NT2/D1 (cell line): ENCODE measurements at places on chromosomes 5 and 9.

DNA sequence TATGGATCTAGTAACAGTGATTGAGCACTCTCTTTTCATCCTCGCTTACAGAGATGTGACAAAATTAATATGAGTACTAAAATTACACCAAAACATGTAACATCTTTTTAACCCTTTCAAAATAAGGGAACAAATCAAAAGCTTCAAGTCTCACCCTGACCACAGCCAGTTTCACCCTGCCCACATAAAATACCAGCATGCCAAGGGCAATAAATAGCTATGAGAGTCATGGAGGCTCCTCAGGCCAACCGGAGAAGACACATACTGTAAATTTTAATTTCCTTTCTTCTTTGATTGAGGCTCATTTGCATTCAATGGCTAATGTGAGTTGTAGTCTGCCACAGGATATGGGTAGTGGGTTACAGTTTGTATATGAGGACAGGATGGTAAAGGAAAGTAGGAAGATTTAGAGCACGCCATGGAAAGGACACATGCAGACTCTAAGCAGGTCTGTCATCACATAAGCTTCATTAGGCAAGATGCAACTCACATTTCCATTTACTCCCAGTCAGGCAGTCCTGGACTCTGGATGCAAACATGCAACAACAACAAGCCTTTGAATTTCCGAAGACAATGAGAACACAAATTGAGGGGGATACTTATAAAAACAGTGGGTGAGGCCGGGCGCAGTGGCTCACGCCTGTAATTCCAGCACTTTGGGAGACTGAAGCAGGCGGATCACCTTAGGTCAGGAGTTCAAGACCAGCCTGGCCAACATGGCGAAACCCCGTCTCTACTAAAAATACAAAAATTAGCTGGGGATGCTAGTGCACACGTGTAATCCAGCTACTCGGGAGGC lies 11.3 kb downstream of the IL4 start:
- no peak for DNase-seq

DNA sequence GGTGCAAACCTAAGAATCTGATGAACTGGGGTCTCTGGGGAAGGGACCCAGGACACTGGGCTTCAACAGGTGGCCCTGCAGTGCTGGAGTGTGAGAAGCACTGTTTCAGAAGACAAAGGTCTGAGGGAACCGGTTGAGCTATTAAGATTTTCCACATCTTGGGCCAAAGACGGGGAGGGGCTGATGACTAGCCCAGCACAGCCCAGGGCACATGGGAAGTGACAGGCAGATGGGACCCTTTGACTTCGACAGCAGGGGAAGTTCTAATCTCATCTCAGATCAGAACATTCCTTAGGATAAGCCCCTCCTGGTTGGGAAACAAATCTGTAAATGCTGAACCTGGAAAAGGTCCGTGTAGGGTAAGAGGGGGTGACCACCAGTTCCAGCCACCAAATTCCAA lies 67.4 kb downstream of the RAPGEF1 start:
- DNase-seq: no peak

DNA sequence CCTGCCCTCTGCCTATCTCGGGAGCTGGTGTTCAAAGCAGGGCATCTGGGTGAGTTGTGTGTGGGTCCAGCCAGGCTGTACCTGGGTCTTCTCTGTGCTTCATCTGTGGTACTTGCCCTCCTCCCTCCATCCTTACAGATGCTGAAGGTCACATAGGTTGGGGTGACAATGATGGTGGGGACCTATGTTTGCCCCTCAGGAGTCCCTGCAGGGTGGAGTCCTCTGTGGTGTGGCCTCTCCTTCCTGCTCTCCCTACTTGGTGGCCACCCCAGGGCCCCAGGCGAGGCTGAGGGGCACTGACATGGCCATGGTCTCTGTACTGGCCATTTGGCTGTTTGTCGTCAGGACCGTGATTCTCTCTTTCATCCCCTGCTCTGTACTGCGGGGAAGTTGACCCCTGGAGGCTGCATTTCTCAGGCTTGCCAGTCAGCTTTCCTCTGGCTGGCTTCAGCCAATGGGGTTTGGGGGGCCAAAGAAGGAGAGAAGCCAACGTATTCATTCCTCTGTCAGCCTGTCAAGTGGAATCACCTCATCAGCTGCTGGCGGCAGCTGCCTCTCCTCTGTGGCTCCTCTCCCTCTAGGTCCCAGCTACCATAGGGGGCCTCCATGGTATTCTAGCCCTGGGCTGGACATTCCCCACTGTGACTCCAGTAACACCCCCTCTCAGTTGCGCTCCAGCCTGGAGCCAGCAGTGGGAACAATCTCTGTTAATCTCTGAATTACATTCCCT lies 4.6 kb downstream of the DCANP1 start:
- DNase-seq: no peak

DNA sequence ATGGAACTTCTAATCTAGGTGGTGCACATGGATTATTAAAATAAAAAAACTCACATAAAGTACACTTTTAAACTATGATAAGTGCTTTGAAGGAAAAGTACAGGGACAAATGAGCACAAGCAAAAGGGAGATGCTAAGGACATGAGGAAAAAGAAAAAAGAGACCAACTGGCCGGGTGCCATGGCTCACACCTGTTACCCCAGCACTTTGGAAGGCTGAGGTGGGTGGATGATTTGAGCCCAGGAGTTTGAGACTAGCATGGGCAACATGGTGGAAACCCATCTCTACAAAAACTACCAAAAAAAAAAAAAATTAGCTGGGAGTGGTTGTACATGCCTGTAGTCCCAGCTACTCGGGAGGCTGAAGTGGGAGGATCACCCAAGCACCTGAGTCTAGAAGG lies 67.1 kb downstream of the SH3TC2 start:
- DNase-seq: no peak

DNA sequence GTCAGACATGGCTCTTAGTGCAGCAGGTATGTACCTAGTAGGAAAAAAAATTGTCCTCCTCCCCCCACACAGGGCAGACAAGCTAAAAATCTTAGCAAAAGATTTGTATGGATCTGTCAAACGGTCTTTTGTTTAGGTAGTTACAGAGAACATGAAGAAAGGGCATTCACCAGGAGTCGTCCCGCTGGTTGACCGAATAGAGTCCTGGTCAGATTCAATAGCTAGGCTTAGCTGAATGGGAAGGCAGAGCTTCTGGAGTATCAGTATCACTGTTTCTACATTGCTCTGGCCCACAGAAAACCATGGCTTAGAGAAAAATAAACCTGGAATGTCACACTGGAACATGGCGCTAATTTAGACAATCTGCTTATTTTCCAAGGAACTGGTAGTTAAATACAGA lies 642.3 kb downstream of the PTPRD start:
- DNase-seq: no peak
